BJ (cell line): ENCODE measurements at places on chromosomes 3 and 15.

- no peak for DNase-seq
Observed at GRCh38 chr15:78508272-78508671, 895 bp downstream of the HYKK start.

DNA sequence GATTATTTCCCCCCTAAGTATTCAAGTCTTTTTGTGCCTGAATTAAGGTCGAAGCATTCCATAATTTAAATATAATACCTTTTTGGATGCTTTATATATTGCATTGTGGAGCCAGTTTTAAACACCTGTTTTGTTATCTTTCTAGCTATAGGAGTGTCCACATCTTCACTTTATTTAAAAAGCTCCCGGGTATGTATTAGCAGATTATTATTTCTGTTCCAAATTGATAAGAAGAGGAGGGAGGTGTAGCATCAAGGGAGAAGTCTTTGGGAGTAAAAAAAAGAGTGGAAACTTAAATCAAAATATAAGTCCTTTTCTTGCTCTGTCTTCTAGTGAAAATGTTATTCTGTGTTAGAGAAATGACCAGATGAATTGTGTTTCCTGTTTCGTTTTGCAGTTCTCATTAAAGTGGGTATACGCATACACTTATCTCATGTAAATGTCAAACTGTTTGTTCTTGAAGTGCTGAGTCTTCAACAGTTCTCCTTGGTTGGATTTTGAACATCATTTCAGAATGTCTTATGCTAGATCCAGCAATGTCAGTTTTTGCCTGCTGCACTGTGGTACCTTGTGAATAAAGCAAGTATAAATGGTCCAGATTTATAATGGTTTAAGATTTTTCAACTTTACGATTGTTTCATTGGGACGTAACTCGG lies 105.8 kb downstream of the FNDC3B start:
- DNase-seq: no peak

- no peak for DNase-seq
Observed at GRCh38 chr3:105238367-105238766, 128.3 kb upstream of the ALCAM start.

DNA sequence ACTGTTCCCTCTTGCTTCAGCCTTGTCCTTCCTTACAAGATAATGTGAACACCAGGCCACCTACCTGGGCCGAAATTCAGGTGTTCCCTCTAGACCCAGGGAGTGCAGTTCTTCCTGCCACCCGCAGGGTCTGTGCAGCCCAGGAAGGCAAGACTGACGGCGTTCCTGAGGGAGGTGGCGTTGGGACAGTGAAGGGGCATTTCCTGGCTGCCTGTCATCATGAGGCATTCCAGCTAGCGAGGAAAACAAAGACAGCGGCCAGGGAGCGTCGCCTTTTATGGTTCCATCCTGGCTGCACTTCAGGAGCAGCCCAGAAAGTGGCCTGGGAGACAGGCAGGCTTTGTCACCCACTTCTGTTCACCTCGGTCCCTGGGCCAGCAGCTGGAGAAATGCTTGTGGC lies 84.8 kb upstream of the WNT5A start:
- no peak for DNase-seq

- no peak for DNase-seq
Observed at GRCh38 chr3:105691053-105691452, 177.8 kb downstream of the CBLB start.

DNA sequence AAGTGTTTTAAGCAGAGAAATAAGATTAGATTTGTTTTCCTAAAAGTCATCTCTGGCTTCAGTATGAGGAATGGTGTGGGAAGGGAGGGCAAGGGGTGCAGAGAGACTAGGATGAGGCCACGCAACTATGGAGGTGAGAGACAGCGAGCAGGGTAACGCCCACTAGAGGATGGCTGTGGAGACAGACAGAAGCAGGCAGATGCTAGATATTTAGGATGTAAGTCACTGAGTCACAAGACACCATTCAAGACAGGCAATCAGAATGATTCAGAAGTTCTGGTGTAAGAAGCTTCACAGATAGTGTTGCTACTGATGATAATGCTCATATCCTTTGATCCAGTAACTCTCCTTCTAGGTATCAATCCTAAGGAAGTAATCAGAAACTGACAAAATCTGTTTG lies 19.1 kb downstream of the HSPBAP1 start:
- no peak for DNase-seq

DNA sequence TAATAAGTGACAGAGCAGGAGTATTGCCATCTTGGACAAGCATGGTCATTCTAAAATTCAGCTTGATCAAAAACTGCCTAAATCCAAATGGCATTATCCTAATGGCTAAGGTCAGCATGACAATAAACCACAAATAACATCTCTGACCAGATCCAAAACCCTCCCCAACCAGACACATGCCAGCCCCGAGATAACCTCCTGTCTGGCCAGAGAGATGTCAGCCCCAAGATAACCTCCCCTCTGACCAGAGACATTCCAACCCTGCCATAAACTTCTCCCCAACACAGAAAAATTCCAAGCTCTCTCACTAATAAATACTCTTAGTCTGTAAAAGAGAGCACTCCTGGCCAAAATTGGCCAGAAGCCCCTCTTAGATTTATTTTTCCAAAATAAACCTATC lies 470.5 kb upstream of the UBE2E2 start:
- no peak for DNase-seq
